Panc1 (cell line): ENCODE measurements at places on chromosomes 5 and 9. TPM values are rescaled to one million over a fixed set of nuclear protein-coding genes. Genes with fewer than 3 reads are reported as not detected.

The DBN1 gene
- total RNA-seq, result 195 TPM

The BHMT2 gene
- not detected for total RNA-seq

The DPYSL3 gene
- total RNA-seq, result 1.1 TPM

The IL5 gene
- total RNA-seq, result not detected

The MYORG gene
- total RNA-seq, result 9.7 TPM

The EPB41L4A gene
- 0.87 TPM for total RNA-seq

The CDH9 gene
- 0.10 TPM for total RNA-seq

The FAM221B gene
- total RNA-seq, result not detected

GRCh38 chr9:90445391-90445790 is 197.2 kb downstream of the DIRAS2 start:
- no peak for DNase-seq

DNA sequence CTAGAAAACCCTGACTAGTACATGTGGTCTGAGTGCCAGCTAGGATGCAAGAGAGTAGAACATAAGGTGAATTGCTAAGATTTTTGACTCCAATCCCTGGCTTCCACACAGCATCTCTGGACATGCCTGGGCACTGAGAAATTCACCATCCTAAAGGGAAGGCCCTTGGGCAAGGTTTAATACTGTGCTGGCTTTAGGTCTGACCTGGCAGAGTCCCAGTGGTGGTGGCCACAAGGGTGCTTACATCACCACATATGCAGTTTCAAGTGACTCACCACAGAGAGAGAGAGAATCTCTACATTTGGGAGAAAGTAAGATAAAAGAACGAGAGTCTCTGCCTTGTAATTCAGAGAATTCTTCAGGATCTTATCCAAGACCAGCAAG is 661.6 kb upstream of the C9orf72 start:
- DNase-seq, result no peak

DNA sequence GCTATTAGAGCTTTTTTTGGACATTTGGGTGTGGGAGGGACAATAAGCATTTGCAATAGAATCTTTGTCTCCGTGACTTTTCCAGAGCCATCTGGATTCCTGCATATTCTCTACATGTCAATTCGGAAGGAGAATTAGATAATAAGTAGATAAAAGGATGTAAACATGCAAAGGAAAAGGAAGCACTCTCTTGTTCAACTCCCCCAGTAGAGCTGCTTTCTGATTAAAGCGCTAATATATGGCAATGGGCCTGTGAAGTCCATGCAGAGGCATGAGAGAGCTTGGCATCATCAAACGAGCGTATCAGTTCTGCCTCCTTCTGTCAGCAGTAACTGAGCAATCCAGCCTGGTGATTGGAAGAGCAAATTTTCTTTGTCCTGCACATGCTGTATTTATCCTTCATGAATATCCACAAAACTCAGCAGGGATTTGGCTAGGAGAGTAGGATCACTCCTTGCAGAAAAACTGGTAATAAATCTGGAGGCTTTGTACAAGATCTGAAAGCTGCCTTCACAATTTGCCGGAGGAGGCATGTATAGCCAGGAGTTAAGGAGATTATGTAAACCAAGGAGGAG is 1752.9 kb downstream of the MAT2B start:
- no peak for DNase-seq

DNA sequence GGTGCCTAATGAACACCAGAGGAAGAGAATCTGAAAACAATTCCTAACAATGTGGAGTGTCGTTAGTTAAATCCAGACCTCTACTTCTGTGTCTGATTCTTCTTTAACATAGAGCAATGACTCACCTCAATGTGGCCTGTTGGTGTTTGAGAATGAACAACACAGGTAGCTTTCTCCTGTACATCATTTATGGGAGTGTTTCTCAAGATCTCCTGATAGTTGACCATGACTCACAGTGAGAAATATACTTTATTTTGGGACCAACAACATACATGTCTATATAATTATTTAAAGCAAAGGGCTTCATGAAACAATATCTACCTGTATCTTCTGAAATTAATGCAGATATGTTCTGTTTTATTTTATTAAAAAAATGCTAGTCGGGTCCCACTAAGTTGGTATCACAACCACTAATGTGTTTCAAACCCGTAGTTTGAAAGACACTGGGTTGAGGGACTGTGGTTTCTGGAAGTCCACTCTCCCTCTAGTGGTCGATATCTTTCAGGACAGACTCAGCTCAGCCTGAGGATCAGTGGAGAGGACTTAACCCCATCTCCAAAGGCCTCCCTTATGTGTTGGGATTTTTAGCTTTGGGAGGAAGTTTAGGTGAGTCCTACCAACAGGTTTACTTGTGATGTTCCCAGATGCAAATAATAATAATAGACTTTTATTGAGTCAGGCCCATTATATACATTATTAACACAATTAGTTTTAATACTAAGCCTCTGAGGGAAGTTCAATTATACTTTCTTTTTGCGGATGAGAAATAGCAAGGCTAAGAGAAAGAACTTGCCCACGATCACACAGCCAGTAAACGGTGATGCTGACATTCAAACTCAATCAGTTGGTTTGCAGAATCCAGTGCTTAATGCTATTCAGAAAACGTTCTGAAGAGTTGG is 70.0 kb upstream of the KLF9 start:
- DNase-seq, result peak; percentile 35

DNA sequence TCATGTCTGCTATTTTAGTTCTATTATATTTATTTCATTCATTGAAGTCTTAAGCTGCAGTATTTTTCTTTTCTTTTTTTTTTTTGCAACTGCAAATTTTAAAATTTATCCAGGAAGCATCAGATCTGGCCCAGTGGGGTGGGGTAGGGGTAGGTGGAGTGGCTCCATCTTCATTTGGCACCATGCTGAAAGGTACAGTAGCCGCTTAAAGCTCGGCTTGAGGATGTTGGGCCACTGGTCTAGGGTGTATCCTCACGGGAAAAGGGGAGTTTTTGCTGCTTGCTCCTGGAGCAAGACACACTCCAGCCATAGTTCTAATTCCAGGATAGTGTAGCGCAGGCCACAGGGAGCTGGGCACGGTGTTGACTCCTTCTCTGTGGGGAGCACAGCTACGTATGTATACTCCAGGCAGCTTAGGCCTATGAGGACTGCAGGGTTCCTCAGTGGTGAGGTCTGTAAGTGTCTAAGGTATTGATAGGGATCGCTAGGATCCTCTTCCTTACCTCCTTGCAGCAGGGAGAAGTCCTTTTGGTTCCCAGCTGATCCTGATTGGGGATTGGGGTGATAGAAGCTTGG is 22.7 kb downstream of the RCL1 start:
- DNase-seq, result no peak

DNA sequence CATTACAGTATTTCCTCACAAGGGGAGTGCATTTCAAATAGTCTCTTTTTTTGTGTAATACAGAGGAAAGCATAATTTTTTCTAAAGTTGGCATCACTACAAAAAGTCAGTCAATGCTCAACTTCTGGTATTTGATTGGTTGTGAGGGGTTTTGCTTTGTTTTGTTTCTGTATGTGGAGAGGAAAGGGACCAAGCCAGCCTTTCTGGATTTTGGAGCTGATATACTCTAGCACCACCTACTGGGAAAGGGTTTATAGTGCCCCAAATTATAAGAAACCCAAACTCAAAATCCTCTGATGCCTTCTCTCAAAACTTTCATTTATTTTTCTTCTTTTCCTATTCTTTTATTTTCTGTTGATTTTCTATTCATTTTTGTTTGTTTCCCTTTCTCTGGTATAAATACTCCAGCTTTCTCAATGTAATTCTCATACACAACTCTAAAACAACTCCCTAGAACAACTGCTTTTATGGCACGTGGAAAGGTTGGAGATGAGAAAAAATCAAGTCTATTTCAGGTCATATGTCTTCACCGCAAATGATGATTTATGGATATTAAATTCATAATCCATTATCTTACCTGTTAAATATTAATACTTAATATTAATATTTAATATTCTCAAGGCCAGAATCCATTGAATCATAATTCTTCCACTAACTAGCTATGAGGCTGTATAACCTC is 69.5 kb upstream of the ANXA1 start:
- DNase-seq, result no peak

DNA sequence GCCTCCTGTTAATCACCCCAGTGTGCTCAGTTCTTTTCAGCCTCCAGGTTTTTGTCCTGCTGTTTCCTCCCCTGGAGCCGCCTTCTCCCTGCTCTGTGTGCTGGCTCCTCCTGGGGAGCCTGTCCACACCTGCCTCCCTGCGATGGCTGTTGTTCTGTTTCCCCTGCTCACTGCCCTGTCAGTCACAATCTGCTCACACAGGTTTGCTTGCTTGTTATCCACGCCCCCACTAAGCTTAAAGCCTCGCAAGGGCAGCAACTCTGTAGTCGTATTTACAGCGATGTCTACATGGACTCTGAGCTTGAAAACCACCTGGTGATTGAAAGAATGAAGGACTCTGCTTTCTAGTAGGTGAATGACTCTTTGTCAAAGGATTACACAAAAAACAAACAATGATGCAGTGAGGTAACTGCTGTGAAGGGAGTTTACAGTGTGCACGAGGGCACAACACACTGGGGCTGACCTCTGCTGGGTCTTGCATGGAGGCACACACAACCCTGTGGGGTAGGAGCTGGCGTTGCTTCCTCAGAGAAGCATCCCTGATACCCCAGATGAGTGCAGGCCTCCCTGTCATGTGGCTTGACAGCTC is 39.6 kb upstream of the TEX48 start:
- DNase-seq, result no peak

DNA sequence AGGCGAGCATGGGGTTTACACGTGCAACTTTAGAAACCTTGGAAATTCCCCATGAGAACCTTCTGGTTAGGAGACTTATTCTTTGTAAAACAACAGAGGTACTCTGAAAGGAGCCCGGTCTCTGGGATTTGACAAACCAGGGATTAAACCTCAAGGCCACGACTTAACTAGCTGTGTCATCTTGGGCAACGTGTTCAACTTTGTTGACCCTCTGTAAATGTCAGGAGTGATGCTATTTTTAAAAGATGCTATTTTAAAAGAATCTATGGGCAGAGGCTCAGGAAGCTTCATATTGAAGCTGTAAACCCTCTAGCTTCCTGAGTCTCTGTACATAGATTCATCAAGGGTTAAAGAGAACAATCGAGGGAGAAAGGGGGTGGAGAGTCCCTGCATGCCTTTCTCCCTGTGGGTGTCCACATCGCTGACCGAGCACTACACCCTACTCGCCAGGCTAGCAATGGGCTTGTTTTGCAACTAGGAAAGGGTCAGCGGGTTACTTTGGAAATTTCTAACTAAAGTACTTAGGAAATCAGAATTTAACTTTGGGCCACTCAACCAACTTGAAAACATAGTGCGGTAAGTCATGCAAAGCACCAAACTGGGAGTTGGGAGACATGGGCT is 2.1 kb downstream of the SLC36A2 start:
- no peak for DNase-seq

- no peak for DNase-seq
Measured at GRCh38 chr5:150532996-150533395, 25.1 kb downstream of the NDST1 start.

GRCh38 chr9:99867968-99868367 is 38.5 kb upstream of the STX17 start:
- DNase-seq, result no peak

DNA sequence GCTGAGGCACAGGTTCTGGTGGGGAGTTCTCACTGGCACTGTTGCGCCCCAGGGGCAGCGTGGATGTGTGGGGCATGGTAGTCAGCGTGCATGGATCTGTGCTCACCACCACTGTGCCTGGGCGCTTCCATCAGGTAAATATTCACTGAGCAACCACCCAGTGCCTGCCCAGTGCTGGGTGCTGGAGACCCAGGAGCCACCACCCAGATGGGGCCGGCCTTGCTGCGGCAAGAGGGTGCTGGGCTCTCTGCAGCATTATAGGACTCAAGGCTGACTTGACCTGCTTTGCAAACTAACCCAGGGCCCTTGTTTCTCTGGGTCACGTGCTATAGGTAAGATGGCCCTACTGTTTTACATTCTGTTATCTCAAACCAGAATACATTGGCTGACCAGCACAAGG is 60.5 kb downstream of the DAP start:
- no peak for DNase-seq
